ENCODE measurements at places on chromosomes 7 and 10. TPM values are rescaled to one million over a fixed set of nuclear protein-coding genes. Genes with fewer than 3 reads are reported as not detected.

DNA sequence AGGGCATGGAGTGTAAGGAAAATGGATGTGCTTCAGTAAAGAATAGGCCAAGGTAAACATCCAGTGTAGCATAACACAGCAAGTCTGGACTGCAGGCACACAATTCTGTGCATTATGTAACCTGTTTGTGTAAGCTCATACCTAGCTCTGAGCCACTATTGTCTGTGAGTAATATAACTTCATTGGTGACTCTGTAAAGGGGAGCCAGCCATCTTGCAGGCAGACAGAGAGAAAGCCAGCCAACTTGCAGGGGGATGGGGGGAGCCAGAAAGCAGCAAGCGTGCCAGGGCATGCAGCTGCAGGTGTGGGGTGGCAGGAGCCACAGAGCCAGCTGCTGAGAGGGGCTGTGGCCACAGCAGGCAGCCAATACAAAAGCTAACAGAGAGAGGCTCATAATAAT, 449.2 kb downstream of the IPMK start:
- no peak for DNase-seq

GRCh38 chr7:54788664-54789063, 29.7 kb upstream of the SEC61G start:
- DNase-seq, result peak; percentile 65

Gene SUFU
- 6.8 TPM for total RNA-seq

GRCh38 chr10:1170867-1171180, 114.6 kb downstream of the WDR37 start:
- no peak for DNase-seq

Data from spinal cord (tissue), 10 donors.